ELR (cell line): ENCODE measurements at places on chromosomes 16 and 17.

- DNase-seq = no peak
Observed at GRCh38 chr16:81618661-81619060, 160.4 kb upstream of the PLCG2 start.

- DNase-seq = no peak
Observed at GRCh38 chr16:371515-372301, 1.4 kb upstream of the MRPL28 start.

DNA sequence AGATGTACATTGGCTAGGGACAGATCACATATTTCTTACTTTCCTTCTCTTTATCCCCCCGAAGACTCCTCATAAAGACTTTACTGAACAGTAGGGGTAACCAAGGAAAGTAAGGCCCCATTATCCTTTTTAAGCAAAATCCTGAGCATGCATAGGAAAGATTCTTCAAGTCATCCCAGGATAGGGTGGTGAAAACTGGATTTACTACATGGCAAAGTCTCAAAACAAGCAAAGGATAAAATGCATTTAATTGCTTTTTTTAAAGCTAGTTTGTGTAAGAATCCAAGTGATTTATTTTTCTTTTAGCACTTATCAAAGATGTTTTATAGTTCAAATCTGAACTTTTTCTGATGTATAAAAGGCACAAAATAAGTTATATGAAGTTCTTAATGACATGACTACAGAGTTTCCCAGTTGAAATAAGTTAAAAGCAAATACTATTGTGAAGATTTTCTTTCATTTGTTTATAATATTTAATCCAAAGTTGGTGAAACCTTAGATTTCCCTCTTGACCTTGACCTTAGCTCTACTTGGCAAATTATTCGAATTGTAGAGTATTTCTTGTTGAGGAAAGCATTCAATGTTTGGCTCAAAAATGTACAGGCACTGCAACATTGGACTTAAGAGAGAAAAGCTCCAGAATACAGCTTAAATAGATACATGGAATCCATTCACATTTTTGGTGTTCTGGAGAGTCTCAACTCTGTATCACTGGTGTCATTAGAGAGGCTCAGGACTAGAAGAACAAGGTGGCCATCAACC lies 104.3 kb downstream of the ABCA8 start:
- no peak for DNase-seq

DNA sequence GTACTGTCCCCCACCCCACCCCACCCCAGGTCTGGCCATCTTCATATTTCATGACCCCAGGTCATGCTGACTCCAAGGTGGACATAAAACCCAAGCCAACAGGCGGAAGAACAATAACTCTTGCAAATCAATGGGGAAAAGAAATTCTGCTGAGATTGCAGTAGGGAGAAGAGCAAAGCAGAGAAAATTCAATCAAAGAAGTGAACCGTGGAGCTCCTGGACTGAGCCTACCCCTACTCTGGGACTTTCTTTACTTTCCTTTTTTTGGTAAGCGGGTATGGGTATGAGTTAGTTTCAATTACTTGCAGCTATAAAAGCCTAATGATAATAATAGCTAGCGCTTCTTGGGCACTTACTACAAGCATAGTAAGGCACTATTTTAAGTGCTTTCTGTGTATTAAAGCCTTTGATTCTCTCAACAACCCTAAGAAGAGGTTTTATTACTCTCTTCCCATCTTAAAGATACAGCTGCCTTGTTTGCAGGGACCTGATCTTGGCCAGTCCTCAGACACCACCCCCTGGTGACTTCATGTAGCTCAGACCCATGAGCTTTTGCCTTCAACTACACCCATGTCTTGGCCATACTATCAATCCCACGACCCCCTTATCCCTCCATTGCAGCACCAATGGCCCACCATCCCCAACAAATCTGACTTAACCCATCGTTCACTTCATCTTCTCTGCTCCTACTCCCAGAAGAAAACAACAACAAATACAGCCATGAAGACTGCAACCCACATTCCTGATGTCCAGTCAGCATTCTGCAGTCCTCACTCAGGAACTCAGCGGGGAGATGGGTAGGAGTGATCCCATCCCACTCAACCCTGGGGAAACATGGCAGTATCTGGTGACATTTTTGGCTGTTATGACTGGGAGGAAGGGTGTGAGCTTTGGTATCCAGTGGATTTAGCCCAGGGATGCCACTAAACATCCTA lies 4.4 kb downstream of the GGA2 start:
- DNase-seq = no peak

GRCh38 chr16:53822936-53823529 lies 119.1 kb downstream of the FTO start:
- DNase-seq = peak; percentile 23

DNA sequence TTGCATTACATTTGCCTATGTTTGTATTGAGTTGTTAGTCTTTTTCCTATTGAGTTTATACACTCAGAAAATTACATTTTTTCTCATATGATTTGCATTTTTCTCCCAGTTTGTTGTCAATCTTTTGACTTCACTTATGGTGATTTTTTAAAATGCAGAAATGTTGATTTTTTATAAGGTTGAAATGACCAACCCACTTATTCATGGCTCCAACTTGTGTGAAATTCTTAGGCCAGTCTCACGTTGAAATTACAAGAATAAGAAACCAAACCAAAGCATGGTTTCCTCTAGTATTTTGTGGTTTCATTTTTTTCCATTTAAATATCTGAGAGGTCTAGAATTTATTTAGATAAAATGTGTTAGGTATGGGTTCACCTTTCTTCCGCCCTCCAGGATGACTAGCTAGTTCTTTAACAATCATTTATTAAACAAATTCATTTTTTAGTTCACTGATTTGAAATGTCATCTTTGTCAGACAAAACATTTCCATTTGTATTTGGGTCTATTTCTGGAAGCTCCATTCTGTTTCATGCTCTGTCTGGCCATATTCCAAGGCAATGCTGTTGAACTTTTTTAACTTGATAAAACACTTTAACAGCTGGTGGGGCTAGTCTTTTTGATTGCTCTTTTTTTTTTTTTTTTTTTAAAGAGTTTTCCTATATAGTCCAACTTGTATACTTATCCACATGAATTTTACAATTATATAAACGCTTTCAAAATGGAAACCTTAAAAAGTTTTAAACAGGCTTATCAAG lies 40.0 kb downstream of the FAM20A start:
- no peak for DNase-seq

DNA sequence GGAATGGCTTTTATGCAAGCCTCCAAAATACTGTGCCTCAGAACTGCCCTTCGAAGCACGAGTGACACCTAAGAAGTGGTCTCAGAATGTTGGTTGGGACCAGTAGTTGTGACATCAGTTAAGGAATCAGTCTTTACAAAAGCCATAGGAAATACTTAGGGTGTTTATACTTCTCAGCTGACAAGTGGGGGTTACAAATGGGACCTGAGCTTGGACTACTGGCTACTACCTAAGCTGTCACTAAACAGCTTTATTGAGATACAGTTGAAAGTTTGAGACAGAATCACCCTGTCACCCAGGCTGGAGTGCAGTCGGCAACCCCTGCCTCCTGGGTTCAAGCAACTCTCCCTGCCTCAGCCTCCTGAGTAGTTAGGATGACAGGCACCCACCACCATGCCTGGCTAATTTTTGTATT lies 5.0 kb downstream of the RPL19 start:
- peak; percentile 19 for DNase-seq

GRCh38 chr17:46072998-46073397 lies 73.9 kb downstream of the STH start:
- peak; percentile 90 for DNase-seq

DNA sequence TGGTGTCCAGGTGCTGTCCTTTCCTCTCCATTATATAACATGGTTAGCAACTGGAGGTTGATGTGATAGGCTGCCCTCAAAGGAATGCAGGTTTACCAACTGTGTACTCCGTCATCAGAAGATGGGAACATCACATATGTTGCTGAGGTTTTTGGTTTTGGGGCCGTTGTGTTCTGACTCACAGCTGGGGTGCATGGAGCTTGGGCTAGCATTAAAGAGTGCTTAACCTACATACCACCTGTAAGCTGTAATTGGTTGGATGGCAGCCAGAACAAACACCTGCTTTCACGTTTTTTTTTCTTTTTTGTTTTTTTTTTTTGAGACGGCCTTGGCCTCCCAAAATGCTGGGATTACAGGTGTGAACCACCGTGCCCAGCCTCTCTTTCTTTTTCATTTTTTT lies 20.9 kb downstream of the TMEM11 start:
- no peak for DNase-seq

DNA sequence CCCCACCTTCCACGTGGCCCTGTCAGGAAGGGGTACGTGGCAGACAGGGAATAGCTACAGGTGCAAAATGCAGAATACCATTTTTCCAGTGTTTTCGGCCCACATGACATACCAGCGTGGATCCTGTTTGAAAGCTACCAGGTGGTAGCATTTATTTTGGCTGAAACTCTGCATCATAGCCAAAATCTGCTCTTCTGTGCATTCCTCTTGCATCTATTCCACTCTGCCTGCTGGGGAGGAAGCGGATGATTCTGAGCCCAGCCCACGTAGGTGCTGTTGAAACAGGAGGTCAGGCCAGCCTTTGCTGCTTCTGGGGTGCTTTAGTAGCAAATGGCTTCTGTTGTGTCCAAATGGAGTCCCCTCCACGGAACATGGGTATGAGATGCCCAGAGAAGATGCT lies 670.9 kb upstream of the EEF2KMT start:
- DNase-seq = no peak
